ENCODE measurements at places on chromosomes 4 and X.

DNA sequence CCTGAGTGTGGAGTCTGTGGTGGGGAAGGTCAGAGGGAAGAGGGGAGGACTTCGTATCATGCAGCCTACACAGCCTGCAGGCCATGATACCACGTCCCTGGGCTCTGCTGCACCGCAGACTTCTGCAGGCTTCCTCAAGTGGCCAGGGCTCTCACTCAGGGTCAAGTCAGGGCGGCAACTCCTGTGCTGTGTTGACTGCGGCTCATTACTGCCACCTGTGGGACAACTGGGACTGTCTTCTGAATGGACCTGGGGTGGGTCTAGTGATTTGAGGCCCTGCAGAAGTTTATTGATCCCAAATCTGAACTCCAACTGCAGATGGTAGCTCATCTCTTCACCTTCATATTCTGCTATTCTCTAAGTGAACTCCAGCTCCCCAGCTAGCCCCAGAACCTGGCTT lies 167.1 kb downstream of the NSUN7 start:
- peak; percentile 20 for DNase-seq

- DNase-seq, result no peak
Measured at GRCh38 chrX:150162141-150162540, 201.0 kb upstream of the MAMLD1 start.

- DNase-seq, result peak; percentile 53
Measured at GRCh38 chrX:155056877-155057792, 13.8 kb downstream of the CMC4 start.

GRCh38 chrX:118564498-118564897 lies 68.9 kb downstream of the DOCK11 start:
- DNase-seq, result no peak

GRCh38 chr4:133969202-133969848 lies 232.3 kb downstream of the PABPC4L start:
- DNase-seq, result peak; percentile 86

- no peak for DNase-seq
Measured at GRCh38 chr4:38050560-38051350, 90.6 kb downstream of the PTTG2 start.

DNA sequence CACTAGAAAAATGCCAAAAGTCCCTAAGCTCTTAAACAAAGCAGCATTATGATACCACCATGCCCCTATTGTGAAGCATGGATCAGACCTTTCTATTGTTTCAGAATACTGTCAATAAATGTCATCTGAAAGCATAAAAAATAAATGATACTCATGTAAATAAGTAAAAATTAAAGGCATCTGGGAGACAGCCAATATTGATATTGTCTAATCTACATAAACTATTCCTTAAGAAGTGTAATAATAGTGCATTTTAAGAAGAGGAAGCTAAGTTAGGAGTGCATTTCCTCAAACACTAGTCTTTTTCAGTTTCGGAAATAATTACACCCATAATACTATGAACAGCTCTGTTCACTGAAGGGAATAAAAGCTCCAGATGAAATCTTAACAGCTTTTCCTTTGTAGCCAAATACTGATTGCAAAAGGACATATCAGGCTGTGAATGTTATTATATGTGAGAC lies 181.6 kb downstream of the SPOCK3 start:
- no peak for DNase-seq

DNA sequence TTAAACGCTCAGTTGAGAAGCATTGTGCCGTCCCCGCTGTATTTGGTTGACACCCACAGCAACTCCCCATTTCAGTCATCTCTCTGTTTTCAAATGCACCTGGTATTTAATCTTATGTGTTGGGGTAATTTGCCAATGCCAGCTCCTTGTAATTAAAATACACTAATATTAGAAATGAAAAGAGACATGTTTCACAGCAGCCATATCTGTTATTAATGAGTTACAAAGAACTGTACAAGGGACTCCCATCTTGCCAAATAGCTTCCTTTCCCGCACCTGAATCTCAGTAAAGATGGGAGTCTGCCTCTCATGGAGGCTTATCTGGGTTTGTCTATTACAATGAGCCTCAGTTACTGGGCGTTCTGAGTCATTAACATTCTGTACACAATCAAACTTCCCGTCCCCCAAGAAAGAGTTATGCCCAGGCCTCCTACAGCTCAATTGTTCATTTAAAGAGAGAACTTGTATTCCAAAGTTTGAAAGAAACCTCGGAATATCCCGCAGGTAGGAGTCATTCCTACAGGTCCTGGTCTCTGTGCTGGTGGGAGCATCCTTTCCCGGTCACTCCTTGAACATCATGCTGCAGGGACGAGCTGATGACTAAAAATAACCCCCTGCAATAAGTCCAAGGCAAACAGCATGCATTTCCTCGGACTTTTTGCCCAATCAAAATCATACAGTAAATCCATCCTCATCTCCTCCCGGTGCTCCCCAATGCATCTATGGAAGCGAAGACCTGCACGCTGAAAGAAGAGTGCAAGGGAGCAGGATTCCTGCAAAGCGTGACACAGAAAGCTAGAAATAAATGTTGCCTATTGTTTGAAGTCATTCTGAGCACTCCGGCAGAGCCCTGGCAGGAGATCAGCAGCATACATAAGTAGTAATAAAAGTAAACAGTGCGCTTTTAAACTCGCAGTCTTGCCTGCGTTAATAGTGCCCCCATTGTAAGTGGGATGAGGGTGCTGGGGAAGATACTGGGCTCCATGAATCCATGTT lies 926 bp downstream of the NDP start:
- no peak for DNase-seq

GRCh38 chr4:114924311-114924710 lies 189.1 kb downstream of the NDST4 start:
- DNase-seq, result no peak
